ENCODE measurements at places on chromosomes 13 and 19. TPM values are rescaled to one million over a fixed set of nuclear protein-coding genes. Genes with fewer than 3 reads are reported as not detected.

DNA sequence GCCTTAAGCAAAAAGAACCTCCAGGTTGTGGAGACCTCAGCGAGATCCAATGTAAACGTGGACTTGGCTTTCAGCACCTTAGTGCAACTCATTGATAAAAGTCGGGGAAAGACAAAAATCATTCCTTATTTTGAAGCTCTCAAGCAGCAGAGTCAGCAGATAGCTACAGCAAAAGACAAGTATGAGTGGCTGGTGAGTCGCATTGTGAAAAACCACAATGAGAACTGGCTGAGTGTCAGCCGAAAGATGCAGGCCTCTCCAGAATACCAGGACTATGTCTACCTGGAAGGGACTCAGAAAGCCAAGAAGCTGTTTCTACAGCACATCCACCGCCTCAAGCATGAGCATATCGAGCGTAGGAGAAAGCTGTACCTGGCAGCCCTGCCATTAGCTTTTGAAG lies 58.5 kb downstream of the ARHGAP35 start:
- DNase-seq, result no peak

- DNase-seq, result peak; percentile 32
These were observed 1175.8 kb upstream of the MIR17HG start for GRCh38 chr13:90171649-90172048.

DNA sequence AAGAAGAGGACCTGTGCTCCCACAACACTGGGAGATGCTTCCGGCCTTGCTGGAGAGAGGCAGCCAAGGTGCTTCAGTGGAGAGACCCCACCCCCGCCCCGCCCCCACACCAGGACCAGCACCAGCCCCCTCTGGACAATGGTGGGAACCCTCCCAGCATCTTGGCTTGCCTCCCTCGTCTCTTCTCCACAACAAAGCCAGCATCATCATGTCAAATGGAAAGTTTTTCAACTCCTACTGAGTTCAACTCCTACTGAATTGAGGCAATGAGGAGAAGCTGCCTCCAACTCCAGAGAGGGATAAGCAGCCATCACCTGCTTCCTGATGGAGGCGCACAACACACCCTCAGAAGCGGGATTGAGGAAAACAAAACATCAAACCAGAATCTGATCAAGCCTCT lies 12.8 kb downstream of the DEDD2 start:
- DNase-seq, result no peak

RGL3 gene
- 1.8 TPM for total RNA-seq

KLK11 gene
- total RNA-seq, result 19.5 TPM

GRCh38 chr19:34171539-34171876 lies 796 bp upstream of the LSM14A start:
- DNase-seq, result peak; percentile 72

GRCh38 chr19:39497996-39498797 lies 550 bp upstream of the DLL3 start:
- DNase-seq, result no peak
